ENCODE measurements at places on chromosomes 5 and 9. TPM values are rescaled to one million over a fixed set of nuclear protein-coding genes. Genes with fewer than 3 reads are reported as not detected.

DNA sequence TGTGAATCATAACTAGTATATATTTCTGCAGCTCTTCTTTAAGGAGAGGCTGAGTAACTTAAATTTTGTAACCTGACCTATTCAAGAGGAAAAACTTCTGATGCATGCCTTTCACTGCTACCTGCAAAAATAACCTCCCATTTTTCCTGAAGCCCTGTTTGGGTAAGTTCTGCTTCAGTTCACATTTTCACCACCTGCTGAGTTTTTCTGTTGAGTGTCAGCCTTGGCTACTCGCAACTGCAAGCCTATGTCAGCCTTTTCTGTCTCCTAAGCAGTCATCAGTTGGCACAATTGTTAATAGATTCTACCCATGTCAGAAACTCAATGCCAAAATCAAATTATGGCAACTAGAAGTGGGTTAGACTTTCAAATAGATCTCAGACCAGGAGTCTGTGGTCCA, 8.2 kb upstream of the TNFAIP8 start:
- DNase-seq = no peak

DNA sequence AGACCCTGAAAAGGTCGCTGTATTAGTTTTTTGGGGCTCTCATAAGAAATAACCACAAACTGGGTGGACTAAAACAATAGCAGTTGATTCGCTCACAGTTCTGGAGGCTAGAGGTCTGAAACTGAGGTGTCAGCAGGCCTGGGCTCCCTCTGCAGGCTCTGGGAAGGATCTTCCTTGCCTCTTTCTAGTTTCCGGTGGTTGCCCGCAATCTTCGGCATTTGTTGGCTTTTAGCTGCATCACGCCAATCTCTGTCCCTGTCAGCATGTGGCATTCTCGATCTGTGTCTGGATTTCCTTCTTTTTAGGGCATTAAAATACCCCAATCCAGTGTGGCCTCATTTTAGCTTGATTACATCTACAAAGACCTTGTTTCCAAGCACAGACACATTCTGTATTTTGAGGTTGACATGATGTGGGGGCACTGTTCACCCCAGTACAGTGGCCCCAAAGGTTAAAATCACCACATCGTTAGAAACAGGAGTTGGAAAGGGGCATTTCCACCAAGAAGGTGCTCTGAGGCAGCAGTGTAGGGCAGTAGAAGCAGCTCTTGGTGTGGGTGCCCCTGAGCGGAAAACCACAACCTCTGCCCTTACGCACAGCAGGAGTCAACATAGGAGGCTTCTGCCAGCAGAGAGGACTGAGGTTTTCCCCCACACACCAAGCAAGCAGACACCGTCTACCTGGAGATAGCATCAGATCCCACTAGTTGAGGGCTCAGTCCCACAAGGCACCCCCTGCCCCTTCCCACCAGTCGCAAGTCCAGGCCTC, 13.5 kb downstream of the ZNF79 start:
- no peak for DNase-seq

The IL33 gene
- polyA plus RNA-seq = 0.72 TPM

The ASPN gene
- not detected for polyA plus RNA-seq

- DNase-seq = no peak
These were observed 14.1 kb downstream of the UGT3A2 start for GRCh38 chr5:36052538-36052937.

GRCh38 chr5:142816531-142817430, 46.6 kb downstream of the ARHGAP26 start:
- DNase-seq = no peak

- DNase-seq = no peak
These were observed 19.0 kb upstream of the LIFR start for GRCh38 chr5:38575476-38575875.

The RLN1 gene
- 0.26 TPM for polyA plus RNA-seq

DNA sequence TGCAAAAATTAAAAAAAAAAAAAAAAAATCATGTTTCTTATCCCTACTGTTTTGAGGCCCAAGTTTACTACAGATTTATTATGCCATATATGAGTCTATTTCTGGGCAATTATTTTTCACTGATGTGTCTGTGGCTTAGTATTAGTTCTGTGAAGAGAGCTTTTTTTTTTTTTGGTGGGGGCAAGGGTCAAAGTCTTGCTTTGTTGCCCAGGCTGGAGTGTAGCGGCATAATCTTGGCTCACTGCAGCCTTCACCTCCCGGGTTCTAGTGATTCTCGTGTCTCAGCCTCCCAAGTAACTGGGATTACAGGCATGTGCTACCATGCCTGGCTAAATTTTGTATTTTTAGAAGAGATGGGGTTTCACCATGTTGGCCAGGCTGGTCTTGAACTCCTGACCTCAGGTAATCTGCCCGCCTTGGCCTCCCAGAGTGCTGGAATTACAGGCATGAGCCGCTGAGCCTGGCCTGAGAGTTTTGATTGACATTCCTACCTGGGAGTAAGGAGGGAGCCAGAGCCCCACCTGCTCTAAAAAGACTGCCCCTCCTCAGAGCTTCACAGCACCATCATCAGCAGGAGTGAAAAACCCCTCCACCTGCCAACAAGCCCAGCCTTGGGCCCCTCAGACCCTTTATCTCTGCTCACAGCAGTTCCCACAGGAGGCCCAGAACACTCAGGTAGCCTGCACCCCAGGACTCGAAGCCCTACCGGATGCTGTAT, 36.1 kb upstream of the JADE2 start:
- no peak for DNase-seq

DNA sequence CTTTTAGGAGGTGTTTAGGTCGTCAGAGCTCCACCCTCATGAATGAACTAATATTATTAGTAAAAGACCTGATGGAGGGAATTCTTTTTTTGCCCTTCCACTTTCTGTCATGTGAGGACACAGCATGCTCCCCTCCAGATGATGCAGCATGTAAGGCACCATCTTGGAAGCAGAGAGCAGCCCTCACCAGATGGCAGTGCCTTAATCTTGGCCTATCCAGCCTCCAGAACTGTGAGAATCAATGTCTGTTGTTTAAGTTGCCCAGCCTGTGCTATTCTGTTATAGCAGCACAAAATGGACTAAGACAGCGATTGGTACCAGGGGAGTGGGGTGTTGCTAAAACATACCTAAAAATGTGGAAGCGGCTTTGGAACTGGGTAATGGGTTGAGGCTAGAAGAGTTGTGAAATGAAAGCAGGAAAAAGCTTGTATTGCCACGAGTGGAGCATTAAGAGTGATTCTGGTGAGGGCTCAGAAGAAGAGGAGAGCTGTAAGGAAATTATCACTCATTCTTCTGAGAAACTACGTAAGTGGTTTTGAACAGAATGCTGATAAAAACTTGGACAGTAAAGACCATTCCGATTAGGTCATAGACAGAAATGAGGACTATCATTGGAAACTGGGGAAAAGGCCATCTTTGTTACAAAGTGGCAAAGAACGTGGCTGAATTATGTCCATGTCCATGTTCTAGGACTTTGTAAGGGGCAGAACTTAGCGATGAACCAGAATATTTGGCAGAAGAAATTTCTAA, 28.6 kb downstream of the PTPDC1 start:
- DNase-seq = no peak
